ENCODE measurements at places on chromosomes 5 and 9.

DNA sequence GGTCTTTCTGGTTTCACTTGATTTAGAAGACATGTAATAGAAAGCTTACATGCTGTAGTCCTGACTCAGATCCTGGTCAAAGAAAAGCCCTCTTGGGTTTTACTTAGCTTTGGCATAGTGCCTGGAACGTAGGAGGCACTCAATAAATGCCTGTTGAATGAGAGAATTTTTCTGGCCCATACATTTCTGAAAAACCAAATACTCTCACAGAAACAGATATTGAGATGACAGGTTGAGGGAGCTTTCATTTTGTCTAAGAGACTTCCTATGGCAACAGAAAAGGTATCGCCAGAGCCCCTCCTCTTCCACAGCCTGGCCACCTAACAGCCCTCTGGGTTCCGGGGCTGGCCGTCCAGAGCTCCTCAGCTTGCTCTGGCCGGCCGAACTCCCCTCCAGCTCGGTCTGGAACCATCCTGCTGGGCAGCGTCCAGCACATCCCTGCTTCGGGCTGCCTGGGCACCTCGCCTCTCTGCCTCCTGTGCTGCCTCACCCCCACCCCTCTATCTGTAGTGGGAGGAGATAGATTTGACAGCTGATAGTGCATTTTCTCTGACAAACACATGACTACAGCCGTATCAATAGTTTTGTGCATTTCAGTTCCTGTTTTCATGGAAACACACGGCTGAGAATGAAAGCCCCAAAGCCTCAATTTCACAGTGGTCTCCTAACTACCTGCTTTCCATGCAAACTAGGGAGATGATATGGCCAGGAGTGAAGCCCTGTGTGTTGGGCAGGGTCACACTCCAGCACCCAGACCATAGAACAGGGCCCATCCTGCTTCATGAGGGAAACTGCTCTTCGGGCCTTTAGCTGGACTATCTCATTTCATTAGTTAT, 1.1 kb downstream of the IL4 start:
- DNase-seq, result no peak

DNA sequence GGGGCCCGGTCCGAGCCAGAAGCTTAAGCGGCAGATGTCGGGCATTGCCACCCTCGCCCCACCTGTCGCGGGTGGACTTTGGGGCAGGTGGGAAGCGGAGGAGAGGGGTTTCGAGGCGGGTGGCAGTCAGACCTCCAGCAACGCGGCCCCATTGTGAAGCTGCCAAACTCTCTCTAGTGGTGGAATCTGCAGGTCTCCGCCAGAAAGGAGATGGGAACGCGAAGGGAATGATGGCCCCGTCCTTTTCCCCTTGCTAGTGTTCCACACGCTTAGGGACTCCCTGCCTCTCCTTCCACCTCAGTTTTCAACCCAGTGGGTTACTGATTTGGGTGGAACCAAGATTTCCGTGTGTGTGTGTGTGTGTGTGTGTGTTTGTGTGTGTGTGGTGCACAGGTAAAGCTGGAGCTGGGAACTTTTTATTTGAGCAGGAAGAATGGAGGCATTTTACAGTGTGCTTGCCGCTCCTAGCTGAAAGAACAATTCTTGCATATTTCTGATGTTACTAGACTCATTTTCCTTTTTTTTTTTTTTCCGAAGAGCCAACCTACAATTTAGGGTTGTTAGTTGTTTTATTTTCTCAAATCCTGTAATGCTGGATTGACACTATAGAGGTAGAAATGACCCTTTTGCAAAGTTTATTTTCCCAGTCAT, 1.3 kb downstream of the MACIR start:
- no peak for DNase-seq

GRCh38 chr9:37812773-37813379, 12.3 kb downstream of the DCAF10 start:
- no peak for DNase-seq

GRCh38 chr9:117411547-117411946, 3.3 kb downstream of the ASTN2 start:
- DNase-seq, result no peak

DNA sequence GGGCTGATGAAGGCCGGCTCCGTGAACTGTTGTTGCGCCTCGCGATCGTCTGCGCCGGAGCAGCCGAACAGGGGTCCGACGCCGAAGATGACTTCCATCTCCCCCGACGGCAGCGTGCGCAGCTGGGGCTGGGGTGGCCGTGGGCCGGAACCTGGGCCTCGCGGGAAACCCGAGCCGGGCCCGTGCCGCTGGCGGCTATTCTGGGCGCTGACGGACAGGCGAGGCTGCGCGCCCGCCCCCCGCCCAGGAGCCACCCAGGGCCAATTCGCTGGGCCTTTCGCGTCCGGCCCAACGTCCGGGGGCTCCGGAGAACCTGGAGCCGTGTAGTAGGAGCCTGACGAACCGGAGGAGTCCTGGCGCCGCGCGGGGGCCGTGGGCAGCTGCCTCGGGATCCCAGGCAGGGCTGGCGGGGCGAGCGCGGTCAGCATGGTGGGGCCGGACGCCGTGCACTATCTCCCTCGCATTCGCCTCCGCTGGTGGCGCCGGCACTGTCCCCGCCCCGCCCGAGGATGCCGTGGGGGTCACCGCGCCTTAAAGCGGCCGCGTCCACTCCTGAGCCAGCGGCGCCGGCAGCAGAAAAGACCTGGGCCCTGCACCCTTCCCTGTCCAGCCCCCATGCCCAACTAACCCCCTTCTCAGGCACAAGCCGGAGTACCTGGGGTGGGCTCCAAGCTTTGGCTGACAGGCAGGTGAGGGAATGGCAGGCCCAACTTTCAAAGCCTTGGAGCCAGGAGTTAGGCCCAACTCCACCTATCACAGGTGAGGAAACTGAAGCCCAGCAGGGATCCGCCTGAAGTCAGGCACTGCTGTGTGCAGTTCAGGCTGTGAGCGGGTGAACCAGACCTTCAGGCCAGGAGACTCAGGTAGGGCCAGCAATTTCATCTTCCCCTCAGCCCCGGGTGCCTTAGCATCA, at the start of gene PROB1:
TSS of gene PROB1 (minus strand) at position 451 of the 913 bp plus-strand sequence. CDS start at position 428, 23 bp downstream.
- no peak for DNase-seq

DNA sequence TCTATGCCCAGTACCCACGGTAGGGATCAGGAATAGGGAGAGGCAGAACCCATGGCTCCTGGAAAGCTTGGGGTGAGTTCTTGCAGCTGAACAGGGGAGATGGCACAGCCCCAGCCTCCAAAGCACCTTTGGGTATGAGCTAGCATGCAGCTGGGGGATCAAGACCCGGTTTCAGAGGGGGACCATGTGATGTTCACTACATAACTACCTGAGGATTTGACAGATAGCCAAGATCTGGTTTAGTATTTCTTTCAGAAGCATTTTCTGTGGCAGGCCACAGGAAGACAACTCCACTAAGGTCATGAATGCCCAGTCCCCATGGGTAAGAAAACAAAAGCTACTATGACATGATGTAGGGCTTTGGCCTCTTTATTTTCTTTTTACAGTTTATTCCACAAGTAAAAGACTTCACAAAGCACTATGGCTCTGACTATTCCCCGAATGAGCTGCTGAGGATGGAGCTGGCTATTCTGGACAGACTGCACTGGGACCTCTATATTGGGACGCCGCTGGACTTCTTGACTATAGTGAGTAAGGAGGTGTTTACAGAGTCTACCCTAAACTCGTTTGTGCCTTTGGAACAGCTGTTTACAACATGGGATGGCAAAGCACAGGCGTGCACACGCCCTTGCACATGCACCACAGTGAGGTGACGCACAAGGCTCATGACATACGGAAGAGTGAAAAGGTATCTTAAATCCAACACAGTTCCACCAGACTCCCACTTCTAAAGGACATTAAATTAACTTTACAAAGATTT, 3.4 kb downstream of the CCNI2 start:
- no peak for DNase-seq

DNA sequence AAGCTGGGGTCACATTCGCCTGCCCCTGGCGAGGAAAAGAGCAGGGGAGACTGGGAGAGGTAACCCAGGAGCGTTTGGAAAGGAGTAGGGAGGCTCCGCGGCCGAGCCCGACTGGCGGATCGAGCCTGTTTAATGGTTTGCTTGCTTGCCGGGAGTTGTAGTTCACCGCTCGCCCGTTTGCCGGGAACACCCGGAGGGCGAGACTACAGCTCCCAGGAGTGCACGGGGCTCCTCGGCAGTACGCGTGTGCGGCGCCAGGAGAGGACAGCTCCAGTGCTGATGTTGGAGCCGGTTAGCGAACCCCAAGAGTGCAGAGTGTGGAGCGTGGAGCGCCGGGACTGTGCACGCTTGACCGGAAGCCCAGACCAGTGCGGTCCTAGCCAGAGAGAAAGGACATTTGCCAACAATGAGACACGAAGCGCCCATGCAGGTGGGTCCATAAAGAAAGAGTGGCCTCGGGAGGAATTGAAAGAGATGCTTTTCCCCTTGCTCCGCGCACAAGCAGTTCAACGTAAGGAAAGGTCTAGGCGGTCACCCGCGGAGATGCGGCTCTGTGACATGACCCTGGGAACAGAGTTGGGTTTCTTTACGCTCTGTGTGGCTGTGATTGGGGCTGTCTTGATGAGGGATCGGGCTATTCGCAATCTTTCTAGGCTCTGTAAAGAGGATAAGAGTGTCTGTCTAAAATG, at the start of gene RAB3C:
TSS of gene RAB3C (plus strand) at position 273 of the 689 bp plus-strand sequence. CDS start at position 407, 134 bp downstream.
- peak; percentile 87 for DNase-seq

DNA sequence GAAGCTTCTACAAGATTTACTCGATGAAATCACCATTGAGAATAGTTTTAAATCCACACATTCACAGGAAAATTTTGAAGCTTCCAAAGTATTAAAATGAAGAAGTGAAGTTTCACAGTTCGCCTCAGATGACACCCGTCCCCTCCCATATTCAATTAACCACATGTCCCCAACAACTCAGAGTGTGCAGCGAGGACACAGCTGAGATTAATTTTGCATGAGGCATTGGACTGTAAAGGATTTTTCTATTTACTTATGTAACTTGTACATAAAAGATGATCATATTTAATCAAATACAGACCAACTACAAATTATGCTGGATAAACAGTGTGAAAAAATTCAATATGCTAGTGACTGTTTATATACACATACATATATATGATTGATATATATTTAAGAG, 84.7 kb upstream of the OLFM1 start:
- no peak for DNase-seq

DNA sequence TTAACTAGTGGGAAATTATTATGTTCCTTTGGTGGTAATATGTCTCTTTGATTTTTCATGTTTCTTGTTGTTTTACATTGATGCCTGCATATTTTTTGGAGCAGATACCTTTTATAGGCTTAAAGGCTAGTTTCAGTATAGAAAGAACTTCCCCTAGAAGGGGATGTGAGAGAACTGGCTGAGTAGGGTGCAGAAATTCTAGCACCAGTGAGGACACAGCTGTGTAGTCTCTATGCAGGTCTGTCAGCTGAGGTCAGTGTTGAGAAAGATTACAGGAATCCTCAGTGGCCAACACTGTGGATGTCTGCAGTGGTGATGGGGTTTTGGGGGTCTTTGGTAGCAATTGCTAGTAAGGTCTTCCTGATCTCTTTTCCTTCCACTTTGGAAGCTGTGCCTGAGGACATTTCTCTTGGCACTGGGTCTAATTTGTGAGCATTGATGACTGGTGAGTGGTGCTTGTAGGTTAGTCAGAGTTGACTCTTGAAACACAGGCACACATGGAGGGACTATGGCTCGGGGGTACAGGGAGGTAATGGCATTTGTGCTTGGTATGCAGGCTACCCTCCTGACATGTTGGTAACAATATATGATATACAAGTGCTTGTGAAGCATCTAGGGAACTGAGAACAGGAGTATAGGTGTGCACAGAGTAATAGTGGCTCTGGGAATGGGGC, 221.4 kb downstream of the SPATA31D1 start:
- DNase-seq, result no peak

- no peak for DNase-seq
Measured at GRCh38 chr5:27026801-27027200, 11.6 kb downstream of the CDH9 start.

DNA sequence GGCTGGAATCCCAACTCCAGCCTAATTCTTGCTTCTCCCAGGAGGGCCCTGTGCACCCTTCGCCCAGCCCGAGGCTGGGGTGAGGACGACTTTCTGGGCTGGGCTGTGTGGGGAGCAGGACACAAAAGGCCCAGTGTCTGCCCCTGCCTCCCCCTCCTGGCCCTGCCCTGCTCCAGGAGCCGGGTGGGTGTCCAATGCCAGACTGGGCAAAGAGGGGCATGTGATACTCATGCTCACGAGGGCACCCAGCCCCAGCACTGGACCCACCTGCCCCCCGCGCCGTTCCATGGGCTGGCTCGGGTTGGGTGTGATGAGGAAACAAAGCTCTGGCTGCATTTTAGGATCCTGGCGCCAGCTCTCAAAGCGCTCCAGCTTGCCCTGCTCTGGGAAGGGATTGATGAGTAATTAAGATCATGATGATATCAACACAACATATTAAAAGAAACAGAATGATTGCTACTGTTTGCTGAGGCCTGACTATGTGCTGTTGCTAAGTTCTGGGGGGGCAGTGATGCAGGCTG, 30.7 kb downstream of the LHX2 start:
- DNase-seq, result no peak

DNA sequence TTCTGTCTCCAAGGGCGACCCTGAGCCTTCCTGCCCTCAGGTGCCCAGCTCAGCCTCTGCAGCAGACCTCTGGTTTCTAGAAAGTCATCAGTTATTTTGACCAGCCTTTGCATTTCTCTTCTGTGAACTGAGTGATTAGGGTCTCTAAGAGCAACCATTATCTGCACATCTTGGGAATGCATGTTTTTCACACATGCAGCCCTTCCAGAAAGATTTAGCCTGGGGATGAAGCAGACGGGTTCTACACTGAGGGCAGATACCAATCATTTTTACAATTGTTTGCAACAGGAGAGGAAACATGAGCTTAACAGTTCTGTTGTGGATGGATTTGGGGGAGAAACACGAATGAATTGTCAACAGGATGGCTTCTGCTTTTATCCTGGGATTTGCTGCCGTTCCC, 90.1 kb upstream of the PITX1 start:
- DNase-seq, result no peak

DNA sequence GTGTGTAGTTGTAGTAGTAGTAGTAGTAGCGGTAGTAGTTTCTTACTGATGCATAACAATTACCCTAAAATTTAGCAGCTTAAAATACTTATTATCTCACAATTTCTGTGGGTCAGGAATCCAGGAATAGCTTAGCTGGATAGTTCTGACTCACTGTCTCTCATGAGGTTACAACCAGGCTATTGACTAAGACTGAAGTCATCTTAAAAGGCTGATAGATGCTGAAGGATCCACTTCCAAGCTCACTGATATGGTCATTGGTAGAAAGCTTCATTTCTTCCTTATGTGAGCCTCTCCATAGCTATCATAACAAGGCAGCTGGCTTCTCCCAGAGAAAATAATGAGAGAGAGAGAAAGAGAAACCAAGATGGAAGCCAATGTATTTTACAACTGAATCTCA, 147.5 kb upstream of the FBXL17 start:
- DNase-seq, result no peak

Data from NT2/D1 (cell line).